ENCODE measurements at places on chromosomes 6 and 20.

GRCh38 chr6:89610149-89610642, 28.4 kb downstream of the LYRM2 start:
- peak; percentile 52 for DNase-seq

GRCh38 chr6:44926556-44926955, 401.6 kb upstream of the RUNX2 start:
- no peak for DNase-seq

- DNase-seq: no peak
Observed at GRCh38 chr6:62298745-62299392, 12.8 kb upstream of the KHDRBS2 start.

- peak; percentile 60 for DNase-seq
Observed at GRCh38 chr6:137761072-137761471, 106.0 kb upstream of the TNFAIP3 start.

- peak; percentile 72 for DNase-seq
Observed at GRCh38 chr6:140541288-140541687, 1166.8 kb upstream of the CITED2 start.

- DNase-seq: no peak
Observed at GRCh38 chr20:47735412-47736400, 49.6 kb downstream of the SULF2 start.

- DNase-seq: no peak
Observed at GRCh38 chr6:28769626-28770402, 154.0 kb downstream of the TRIM27 start.
